SJSA1 (cell line): ENCODE measurements at places on chromosomes 13 and 19.

DNA sequence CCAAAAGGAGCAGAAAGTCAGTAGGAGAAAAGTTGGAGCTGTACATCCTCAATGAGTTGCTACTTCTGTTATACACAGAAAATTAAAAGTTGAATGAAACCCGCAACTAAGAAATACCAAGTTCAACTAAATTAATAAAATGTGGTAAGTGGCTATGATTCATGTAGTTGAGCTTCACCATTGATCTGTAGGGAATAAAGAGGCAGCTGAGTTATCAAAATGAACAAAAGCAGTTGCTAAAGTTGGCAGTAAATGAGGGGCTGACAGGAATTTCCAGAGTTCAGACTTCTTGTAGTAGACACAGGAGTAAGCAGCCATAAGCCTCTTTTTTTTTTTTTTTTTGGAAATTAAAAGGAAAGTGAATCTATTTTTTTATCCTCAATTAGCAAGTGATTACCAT lies 234.6 kb downstream of the POSTN start:
- DNase-seq, result no peak

GRCh38 chr13:37113534-37113933 lies 8.1 kb upstream of the CSNK1A1L start:
- no peak for DNase-seq

GRCh38 chr13:76647550-76647949 lies 238.7 kb downstream of the KCTD12 start:
- DNase-seq, result no peak

GRCh38 chr19:28210886-28211285 lies 1002.1 kb downstream of the UQCRFS1 start:
- no peak for DNase-seq

DNA sequence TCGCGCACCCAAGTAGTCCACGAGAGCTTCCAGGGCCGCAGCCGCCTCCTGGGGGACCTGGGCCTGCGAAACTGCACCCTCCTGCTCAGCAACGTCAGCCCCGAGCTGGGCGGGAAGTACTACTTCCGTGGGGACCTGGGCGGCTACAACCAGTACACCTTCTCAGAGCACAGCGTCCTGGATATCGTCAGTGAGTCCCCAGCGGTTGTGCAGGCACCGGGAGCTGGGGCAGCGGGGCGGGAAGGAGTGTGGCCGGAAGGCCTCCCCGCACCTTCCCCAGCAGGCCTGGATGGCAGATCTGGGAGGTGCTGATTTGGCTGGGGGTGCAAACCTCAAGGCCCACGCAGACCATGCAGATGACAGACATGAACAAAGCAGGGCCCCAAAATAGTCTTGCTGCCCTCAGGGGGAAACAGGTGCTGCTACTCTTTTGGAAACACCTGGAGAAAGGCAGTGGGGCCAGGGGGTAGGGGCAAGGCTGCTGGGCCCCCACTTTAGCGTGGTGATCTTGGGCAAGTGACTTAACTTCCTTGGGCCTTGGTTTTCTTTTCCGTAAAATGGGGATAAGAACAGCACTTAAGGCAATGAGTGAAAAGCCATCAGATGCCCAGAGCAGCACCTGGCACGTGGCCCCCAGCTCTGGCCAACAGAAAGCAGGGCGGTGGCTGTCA lies 4.0 kb downstream of the MAG start:
- DNase-seq, result no peak

- no peak for DNase-seq
Observed at GRCh38 chr19:4676955-4677731, 7.0 kb upstream of the MYDGF start.

DNA sequence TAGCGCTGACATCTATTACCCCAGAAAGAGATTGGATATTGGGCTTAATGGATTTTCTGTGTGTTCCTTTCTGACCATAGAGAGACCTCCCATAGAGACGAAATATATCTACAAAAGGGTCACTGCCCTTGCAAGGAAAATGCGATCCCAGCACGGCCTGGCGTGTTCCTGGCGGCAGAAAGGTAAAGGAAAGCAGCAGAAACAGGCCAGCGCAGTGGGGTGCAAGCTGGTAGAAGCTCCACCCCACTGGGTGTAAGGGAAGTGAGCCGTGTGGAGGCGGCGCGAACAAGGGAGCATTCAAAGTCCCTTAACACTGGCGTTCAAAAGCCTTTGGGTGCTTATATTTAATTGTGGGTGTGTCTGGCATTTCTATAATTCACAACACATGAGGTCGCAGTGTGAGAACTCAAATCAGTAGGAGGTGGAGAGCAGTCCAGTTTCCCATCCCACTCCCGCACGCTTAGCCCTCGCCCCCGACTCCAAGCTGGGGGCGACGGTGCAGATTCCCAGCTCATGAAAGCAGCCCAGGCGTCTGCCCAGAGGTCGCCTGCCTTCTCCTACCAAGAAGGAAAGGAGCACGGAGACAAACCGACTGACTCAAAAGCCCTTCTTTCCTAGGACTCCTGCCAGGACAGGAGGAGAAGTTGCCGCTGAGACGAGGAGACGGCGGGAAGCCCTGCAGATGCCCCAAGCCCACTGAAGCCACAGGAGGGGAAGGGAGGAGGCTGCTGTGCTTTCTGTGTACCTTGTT lies 478.4 kb downstream of the FOXO1 start:
- DNase-seq, result no peak

DNA sequence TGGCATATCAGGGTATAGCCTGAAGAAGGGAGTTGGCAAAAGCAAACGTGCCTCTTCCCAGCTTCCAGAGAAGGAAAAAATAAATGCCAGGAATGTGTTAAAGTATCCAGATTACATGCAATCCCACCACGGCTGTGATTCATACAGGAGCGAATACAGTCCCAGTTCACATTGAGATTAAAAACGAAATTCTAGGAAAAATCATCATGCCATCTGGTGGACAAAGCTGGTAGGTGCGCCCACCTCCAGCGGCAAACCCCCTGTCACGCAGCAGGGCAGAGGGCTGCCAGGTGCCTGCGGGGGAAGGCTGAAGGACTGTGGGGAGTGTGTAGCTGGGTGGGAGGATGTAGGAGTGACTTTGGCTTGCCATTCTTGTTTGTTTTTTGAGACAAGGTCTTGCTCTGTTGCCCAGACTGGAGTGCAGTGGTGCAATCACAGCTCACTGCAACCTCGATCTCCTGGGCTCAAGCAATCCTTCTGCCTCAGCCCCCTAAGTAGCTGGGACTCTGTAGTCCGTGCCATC lies 6.4 kb upstream of the DMWD start:
- peak; percentile 80 for DNase-seq

GRCh38 chr13:100490692-100491091 lies 97.9 kb downstream of the GGACT start:
- no peak for DNase-seq

DNA sequence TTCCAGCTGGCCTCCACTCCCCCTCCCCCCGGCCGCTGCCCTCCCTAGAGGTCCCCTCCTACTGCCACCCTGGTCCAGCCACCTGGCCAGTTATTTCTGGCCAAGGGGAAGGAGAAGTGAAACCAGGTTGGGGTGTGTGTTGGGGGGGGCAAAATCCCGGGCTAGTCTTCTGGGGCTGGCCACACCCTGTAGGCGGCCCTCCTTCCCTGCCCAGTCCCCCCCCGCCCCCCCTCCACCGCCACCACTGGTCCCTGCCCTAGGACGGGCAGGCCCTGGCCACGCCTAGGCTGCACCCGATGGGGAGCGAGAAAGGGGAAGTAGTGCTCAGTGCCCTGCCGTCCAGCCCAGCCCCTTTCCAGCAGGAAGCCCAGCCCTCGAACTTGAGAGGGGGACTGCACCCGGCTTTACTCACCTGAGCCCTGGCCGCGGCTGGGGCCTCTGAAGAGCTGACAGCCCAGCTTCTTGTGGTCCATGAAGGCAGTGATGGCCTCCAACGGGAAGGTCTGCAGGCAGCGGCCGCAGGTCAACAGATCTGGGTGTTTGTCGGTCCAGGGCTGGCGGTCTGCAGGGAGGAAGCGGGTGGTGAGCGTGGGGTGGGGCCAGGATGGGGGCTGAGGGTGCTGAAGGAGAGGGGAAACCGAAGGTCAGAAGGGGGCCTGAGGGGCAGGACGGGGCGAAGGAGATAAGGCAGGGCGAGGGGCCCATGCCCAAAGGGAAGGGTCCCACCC lies 813 bp downstream of the ZNF296 start:
- DNase-seq, result no peak

GRCh38 chr19:20357921-20358320 lies 190.9 kb downstream of the ZNF486 start:
- DNase-seq, result no peak

DNA sequence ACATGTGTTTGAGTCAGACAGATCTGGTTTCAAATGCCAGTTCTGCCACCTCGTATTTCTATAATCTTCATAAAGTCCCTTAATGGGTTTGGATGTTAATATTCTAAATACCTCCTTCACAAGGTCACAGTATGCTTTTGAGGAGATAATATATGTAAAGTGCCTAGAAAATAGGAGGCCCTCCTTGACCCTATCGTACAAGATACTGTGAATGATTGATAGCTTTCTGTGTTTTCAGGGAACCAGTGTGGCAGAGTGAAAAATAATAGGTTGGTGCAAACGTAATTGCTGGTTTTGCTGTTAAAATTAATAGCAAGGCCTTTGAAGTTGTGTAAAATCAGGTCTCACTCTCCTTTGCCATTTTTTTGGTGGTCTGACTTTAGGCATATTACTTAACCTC lies 77.5 kb upstream of the SCEL start:
- DNase-seq, result no peak

DNA sequence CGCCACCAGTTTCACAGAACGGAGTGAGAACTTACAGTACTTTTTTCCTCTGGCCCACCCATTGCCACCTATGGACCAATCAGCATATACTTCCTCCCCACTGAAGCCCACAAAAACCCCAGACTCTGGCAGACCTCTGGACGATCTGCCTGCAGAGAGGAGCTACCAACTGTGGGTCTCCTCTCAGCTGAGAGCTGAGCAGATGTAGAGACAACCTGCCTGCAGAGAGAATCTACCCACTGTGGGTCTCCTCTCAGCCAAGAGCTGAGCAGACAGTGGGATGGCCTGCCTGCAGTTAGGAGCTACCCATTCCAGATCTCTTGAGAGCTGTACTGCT lies 69.7 kb downstream of the PIBF1 start:
- DNase-seq, result no peak

GRCh38 chr13:30312904-30313303 lies 5.6 kb upstream of the KATNAL1 start:
- no peak for DNase-seq

DNA sequence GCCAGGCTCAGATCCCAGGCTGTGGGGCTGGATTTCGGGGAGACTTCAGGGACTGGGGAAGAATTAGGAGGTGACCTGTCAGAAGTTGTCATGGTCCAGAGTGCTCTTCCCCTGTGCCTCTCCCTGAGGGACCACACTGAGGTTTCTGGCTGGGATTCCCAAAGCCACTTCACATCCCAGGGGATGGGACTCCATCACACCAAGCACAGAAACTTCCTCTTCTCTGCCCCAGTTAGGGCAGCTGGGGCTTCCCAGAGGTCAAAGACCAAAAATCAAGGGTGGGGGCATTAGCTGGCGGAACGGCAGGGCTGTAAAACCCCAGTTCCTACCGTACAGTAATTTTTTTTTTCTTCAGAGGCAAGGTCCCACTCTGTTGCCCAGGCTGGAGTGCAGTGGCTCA lies 7.4 kb downstream of the FCER2 start:
- DNase-seq, result no peak

DNA sequence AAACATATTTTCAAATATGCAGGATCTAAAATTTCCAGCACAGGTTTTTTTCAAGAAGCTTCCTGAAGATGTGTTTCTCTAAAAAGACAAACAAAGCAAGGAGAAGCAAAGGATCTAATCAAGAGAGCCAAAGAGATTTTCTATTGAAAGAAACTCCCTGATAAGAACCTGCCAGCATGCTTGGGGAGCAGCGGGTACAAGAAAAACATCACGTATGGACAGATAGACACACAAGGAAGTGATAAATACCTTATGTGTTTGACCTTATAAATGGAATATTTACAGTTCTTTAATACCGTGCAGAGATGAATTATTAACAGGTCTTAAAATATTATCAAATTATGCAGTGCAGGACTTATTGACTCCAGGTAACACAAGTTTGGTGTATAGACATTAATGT lies 562.1 kb downstream of the DACH1 start:
- no peak for DNase-seq

- no peak for DNase-seq
Observed at GRCh38 chr19:45354241-45354842, 13.8 kb downstream of the KLC3 start.

- no peak for DNase-seq
Observed at GRCh38 chr13:38159710-38160109, 189.9 kb upstream of the UFM1 start.

GRCh38 chr19:19438366-19439175 lies 33.1 kb downstream of the GATAD2A start:
- DNase-seq, result no peak

- no peak for DNase-seq
Observed at GRCh38 chr13:51232328-51232727, 10.1 kb downstream of the FAM124A start.

DNA sequence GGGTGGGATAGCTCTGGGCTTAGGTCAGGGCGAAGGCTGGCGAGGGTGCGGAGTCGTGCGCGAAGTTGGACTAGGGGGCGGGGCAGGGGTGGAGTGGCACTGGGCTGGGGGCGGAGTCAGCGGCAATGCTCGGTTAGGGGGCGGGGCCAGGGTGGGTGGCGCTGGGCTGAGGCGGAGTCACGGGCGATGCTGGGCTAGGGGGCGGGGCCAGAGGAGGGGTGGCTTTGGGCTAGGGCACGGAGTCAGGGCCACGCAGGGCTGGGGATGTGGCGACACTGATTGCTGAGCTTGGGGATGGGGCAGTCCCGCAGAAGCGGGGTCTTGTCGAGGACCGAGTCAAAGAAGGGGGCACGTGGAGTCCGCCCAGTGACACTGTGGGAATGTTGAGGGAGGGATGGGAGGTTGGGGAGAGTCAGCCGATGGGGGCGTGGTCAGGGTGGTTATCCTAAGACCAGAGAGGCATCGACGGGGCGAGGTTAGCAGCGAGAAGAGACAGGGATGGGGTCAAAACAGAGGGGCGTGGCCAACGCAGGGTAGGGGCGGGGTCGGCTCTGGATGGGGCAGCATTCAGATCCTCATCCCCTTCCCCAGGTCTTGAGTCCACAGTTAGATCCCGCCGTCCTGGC lies 8.7 kb downstream of the HOMER3 start:
- no peak for DNase-seq

DNA sequence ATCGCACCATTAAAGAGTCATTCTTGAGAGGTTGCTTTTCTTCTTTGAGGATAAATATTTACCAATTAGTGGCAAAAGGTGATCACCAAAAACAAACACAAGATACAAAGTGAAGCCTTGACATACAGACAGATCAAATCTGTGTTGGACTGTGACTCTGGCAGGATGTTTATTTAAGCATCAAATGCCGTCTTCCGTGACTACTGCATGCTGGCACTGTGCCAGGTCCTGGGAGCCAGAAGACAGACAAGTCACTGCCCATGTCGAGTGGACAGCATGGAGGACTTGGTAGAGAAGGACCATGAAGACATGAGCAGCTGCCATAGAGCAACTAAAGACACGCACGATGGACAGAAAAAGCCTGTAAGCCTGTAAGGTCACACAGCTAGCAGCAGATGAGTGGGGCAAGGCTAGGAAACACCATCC lies 92.8 kb upstream of the FARP1 start:
- peak; percentile 73 for DNase-seq
